ENCODE measurements at places on chromosomes 11 and 22.

DNA sequence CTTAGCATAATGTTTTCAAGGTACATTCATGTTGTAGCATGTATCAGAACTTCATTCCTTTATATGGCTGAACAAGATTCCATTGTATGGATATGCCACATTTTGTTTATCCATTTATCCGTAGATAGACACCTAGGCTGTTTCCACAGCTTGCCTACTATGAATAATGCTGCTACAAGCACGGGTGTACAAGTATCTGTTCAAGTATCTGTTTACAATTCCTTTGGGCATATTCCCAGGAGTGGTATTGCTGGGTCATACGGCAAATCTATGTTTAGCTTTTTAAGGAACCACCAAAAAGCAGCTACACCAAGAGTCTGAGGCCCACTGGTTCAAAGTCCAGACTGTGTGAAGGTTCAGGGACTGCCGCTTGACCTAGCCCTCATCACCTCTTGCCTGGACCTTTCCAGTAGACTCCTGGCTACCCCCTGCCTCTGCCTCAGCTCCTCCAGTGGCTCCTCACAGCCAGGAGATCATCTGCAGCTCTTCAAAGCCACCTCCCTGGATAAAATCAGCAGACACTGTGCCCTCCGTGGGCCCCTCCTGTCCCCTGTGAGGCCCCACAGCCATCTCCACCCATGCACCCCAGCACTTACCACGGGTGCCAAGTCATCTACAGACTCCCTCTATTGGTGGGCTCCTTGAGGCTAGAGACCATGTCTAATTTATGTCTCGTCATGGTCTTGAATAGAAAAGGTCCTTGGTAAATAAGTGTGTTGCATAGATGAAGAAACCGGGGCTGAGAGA is 160.3 kb downstream of the MN1 start:
- no peak for DNase-seq

GRCh38 chr11:73866586-73866996 is 10.1 kb downstream of the COA4 start:
- DNase-seq: no peak

- no peak for DNase-seq
These were observed 101.7 kb downstream of the DEUP1 start for GRCh38 chr11:93432247-93432646.

DNA sequence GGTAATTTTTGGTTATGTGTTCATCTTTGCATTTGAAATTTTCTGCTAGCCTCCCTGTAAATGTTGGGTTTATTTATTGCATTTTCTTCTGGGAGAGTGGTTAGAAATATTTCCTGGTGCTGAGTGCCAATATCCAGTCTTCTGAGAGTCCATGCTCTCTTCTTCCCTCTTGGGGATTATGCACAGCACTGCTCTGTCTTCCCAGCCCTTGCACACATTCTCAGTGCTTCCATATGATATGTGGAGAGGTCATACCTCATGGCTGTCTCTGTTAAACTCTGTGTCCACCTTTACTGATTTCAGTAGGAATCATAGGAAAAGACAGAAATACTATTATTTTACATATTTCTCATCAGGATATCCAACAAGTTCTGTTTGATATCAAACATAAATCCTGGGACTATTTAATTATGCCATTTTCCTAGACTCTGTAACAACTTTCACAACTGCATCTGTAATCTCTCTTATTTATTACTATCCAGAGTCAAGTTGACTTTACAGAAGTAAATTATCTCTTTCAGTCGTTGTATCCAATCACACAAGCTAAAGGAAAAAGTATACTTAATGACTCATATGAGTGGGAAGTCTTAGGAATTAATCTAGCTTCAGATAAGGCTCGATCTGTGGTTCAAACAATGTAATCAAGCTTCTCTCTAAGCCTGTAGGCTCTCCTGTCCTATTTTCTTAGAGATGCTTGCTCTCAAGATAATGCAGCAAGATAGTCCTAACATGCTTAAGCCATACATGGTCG is 2.7 kb upstream of the NXPE1 start:
- DNase-seq: no peak

GRCh38 chr11:103529181-103529684 is 420.0 kb downstream of the DYNC2H1 start:
- DNase-seq: no peak

DNA sequence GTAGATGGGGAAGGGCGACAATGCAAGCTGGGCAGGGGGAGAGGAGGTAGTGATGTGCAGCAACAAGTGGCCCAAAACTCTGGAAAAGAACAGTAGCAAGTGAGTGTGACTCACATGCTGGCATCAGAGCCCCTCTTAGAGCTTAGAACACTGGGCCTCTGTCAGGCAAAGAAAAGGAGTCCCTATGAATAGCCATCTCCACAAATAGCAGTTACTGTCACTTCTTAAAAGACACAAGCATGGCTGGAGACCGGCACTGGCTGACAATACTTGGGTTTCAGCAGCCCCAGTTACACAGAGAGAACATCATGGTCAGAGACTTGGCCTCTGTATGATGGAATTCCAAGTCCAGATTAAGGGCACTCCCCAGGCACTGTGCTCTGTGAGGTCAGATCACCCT is 58.2 kb downstream of the PRCP start:
- DNase-seq: no peak

DNA sequence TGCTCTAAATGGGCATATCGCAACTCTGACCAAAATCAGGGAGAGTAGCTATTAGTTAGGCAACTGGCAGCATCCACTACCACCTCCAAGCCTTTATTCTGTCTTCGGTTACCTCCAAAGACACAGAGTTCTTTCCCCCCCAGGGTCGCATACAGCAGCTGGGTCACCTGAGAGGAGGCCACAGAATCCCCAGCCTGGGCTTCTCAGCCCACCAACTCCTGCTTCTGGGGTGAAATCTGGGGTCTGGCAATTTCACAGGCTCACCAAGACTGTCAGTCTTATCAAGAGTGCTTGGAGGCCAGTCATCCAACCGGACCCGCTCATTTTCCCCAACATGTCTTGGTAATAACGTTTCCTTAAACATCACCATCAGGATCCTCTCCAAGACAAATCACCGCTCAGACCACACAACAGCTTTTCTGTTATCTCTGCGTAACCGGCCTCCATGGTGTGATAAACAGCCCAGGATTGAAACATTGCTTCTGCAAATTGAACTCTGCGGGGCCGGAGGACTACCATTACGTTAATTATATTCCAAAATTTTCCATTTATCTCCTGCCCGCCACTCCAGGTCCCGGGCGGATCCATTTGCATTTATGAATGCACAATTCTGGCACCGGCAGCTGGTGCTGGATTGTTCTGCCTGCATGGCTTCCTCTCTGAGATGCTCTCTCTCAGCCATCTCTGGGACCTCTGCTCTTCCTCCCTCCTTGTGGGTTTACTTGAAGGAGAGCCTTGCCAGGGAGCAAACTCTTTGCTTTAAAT is 35.6 kb downstream of the RTL6 start:
- DNase-seq: no peak

- DNase-seq: no peak
These were observed 39.5 kb downstream of the REXO2 start for GRCh38 chr11:114478768-114479167.

DNA sequence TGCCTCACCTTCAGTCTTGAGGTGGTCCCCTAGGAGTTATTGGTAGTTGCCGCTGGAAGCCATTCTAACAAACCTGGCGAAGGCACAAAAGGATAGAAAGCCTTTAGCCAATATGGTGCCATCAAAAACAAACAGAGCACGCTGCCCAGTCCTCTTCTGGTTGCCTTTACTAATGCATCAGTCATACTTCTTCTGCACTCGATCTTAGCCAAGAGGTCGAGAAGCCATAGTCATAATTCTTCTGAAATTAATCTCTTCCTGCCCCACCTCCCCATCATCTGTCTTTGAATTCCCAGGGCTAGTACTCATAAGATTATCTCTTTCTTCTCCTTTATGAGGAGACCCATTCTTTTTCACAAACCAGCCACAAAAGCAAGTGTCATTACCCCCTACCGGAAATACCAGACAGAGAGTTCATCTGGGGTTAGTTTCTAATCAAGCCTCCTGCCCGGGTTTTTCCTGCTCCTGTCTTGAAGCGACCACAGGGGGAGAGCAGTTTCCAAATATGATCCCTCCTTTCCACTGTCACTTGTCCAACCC is 21.4 kb upstream of the EHF start:
- no peak for DNase-seq

- DNase-seq: no peak
These were observed 14.5 kb downstream of the LSP1 start for GRCh38 chr11:1867381-1867780.

- DNase-seq: no peak
These were observed 85.0 kb downstream of the ATG16L2 start for GRCh38 chr11:72899238-72899637.

- no peak for DNase-seq
These were observed 28.9 kb downstream of the AP1B1 start for GRCh38 chr22:29359469-29359868.

Measured in T-helper 9 cell (primary cell).